ENCODE measurements at places on chromosomes 6 and 20.

DNA sequence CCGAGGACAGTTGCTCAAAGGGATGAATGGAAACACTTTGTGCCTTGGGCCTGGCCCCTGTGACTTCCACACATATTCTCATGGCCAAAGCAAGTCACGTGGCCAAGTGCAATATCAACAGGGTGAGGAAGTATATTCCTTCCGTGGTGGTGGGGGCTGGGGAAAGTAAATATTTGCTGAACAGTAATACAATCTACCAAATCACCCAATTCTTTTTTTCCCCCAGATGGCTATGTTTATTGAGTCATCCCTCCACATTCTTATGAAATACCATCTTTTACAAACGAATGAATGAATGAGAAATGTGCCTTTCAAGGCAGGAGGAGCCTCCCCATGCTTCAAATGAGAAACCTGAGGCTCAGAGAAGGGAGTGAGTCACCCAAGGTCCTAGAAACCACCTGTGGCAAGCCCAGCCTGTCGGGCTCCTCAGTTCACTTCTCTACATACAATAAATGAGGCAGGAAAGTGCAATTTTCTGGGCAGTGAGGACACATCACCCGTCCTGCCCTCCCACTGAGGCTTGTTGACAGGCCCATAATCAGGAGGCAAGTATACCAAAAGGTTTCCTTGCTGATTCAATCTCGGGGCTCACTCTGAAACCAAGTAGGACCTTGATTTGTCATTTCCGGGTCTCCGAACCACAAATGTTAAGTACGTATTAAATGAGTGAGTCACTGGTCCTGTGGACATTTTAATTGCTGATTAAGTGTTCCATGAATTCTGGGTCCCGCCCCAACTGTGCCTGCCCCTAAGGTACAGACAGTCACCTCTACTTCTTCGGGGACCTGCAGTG is 25.3 kb upstream of the TOP1 start:
- H3K4me1 ChIP-seq = peaks cover 52% of the 10 kb centered on the region
- peak overlapping the region; percentile 96 for H3K27ac ChIP-seq
- DNase-seq = peak; percentile 74
- peaks cover 7% of the 10 kb centered on the region for H3K36me3 ChIP-seq

DNA sequence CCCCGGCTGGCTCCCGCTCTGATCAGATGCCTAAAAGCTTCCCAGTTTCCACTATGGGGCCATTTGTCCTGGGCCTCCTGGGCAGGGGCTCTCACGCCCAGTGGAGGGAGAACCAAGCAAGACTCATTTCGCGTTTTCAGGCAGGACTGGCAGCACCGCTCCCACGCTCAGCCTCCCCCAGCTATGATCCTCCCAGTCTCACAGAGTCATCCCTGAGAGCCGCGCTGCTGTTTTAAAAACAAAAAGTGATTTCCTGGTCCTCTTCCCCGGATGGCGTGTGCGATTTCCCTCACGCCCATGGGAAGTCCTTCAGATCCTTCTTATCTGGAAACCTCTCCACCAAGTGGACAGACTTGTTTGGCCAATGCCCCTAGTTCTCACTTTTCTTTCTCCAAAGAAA is at the start of gene ADGRF5:
Gene ADGRF5, minus strand, starts transcription at position 208 of the 400 bp plus-strand sequence. CDS start 15,176 bp downstream, outside the sequence.
- no peaks in the 10 kb centered on the region for H3K27me3 ChIP-seq
- no peak for DNase-seq
- no peak within 1 kb of the TSS for H3K27ac ChIP-seq
- H3K36me3 ChIP-seq = no peaks in the 10 kb centered on the region

DNA sequence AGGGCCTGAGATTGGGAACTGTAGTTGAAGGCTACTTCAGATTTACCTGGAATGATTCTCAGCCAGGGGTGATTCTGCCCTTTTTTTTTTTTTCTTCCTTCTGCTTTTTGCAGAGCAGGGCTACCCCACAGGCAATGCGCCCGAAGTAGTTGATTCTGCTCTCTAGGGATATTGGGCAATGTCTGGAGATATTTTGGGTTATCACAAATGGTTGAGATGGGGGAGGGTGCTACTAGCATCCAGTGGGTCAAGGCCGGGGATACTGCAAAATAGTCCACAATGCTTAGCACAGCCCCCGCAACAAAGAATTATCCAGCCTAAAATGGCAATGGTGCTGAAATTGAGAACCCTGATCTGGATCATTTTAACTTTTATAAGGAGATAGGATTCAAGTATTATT is 71.2 kb upstream of the ZMYND8 start:
- no peaks in the 10 kb centered on the region for H3K4me1 ChIP-seq
- no peak overlapping the region for H3K4me3 ChIP-seq
- no peak overlapping the region for H3K27ac ChIP-seq
- H3K36me3 ChIP-seq = peaks cover 12% of the 10 kb centered on the region

GRCh38 chr6:105263685-105264610 is 84.1 kb upstream of the POPDC3 start:
- H3K36me3 ChIP-seq = no peaks in the 10 kb centered on the region
- no peak overlapping the region for H3K27ac ChIP-seq

- no peak overlapping the region for H3K27ac ChIP-seq
- no peak overlapping the region for H3K4me3 ChIP-seq
- peaks cover 18% of the 10 kb centered on the region for H3K36me3 ChIP-seq
- peaks cover 10% of the 10 kb centered on the region for H3K4me1 ChIP-seq
Observed at GRCh38 chr6:106214531-106214930, 111.0 kb downstream of the ATG5 start.

- no peak for DNase-seq
- H3K4me1 ChIP-seq = no peaks in the 10 kb centered on the region
- H3K4me3 ChIP-seq = no peak overlapping the region
- H3K27me3 ChIP-seq = no peaks in the 10 kb centered on the region
- no peaks in the 10 kb centered on the region for H3K36me3 ChIP-seq
Observed at GRCh38 chr20:53517146-53517545, 76.5 kb downstream of the ZNF217 start.

DNA sequence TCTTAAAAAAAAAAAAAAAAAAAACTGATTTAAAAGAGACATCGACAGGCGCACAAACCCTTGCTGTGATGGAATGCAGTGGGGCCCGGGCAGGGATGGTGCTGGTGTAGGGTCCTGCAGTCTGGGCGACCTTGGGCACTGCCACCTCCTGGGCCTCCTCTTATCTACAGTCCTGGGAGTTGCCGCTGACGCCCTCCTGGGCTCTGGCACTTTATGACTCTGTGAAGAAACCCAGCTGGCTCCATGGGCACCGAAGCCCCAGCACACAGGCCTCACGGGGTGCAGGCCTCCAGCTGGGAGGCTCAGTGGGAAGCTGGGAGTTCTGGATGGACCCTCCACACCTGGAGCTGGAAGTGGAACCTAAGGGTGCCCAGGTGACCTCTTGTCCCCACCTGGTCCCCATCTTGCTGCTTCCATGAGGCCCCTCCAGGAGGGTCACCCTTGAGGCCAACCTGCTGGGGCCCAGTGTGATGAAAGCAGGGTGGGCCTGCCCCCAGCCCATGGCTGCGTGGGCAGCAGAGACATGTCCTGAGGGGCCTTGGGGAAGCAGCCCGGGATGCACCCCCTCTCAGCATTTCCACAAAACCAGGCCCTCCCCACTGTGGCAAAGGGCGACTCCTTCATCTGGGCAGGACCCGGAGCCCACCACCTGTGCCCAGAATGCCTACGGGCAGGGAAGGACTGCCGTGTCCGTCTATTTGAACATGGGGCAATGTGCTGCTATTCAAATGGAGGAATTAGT is 104.9 kb downstream of the ASXL1 start:
- no peaks in the 10 kb centered on the region for H3K36me3 ChIP-seq
- no peak overlapping the region for H3K4me3 ChIP-seq
- H3K27me3 ChIP-seq = no peaks in the 10 kb centered on the region
- H3K4me1 ChIP-seq = no peaks in the 10 kb centered on the region
- no peak for DNase-seq

- no peak for DNase-seq
- H3K4me3 ChIP-seq = no peak overlapping the region
- H3K27ac ChIP-seq = no peak overlapping the region
- peaks cover 46% of the 10 kb centered on the region for H3K27me3 ChIP-seq
Observed at GRCh38 chr6:33857932-33858475, 54.2 kb upstream of the MLN start.

DNA sequence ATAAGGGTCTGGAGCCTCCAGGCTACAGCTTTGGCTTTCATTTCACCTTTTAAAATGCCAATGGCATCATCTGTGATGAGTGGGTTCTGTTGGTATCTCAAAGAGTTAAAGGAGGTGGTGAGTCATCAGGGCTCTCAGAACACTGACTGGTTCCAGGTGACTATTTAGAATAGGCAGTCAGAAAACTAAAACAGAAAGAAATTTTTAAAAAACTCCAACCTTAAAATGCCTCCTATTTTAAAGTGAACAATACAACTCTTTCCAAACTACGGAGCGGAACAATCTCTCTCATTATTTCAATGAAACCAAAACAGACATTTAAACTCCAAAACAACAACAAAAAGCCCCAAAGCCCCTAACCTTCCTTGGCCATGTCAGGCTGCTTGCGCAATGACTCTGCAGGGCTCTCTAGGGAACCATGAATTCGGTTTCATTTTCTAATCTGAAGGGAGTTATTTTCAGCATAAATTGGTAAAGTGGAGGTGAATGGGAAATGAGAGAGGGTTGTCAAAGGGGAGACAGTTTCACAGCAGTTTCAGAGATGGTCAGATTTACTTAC is 194.9 kb downstream of the KIF6 start:
- no peak overlapping the region for H3K4me3 ChIP-seq
- no peak for DNase-seq
- peaks cover 4% of the 10 kb centered on the region for H3K4me1 ChIP-seq
- peaks cover 3% of the 10 kb centered on the region for H3K27me3 ChIP-seq
- H3K27ac ChIP-seq = no peak overlapping the region

GRCh38 chr6:157323966-157324300 is 614 bp upstream of the TMEM242 start:
- H3K4me3 ChIP-seq = peak overlapping the region; percentile 98
- H3K27me3 ChIP-seq = peaks cover 23% of the 10 kb centered on the region
- peaks cover 36% of the 10 kb centered on the region for H3K4me1 ChIP-seq
- DNase-seq = peak; percentile 53
- H3K36me3 ChIP-seq = peaks cover 8% of the 10 kb centered on the region
- H3K27ac ChIP-seq = peak overlapping the region; percentile 94

GRCh38 chr20:31637660-31638059 is at the start of gene COX4I2:
TSS of gene COX4I2 (plus strand) at chr20:31637912. CDS start at chr20:31639018, 1,106 bp downstream.
- H3K27me3 ChIP-seq = peaks cover 23% of the 10 kb centered on the region
- no peak within 1 kb of the TSS for H3K4me3 ChIP-seq
- DNase-seq = no peak
- H3K27ac ChIP-seq = no peak within 1 kb of the TSS

GRCh38 chr6:149332602-149333265 is 15.2 kb downstream of the TAB2 start:
- H3K27ac ChIP-seq = peak overlapping the region; percentile 7
- no peak for DNase-seq
- H3K36me3 ChIP-seq = peaks cover 41% of the 10 kb centered on the region
- H3K4me3 ChIP-seq = no peak overlapping the region

DNA sequence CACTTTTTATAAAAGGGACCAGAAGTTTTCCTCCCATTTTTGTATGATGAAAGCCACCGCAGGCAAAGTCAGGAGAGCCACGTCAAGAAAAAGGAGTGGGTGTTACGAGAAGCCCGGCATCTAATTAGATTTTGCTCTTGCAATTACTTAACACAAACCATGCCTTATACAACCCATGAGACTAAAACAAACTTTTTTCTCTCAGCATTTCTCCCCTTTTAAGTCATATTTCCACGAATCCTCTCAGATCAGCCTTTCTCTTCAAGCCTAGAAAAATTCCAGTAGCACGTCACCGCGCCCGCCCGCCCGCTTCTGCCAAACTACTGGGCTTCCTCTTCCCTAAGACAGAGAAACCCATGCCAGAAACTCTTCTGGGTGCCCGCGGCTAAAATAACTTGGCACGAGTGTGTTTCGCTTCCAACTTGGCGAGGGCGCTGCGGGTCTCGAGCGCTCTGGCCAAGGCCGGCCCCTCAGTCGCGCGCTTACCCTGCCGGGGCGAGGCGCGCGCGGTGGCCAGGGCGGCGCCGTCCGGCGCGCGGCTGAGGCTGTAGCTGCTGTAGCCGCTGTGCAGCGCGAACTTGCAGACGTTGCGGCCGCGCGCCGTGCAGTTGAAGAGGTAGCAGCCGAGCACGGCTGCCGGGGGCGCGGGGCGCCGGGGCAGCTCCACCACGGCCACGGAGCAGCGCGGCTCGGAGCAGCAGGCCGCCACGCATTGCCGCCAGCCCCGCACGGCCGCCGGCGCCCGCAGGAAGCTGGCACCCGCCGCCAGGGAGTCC is 1.0 kb downstream of the LRP11 start:
- peaks cover 11% of the 10 kb centered on the region for H3K4me1 ChIP-seq
- no peaks in the 10 kb centered on the region for H3K36me3 ChIP-seq
- DNase-seq = peak; percentile 30

GRCh38 chr20:49542514-49542991 is 25.4 kb downstream of the PTGIS start:
- H3K4me3 ChIP-seq = no peak overlapping the region
- peak overlapping the region; percentile 91 for H3K27ac ChIP-seq
- peaks cover 35% of the 10 kb centered on the region for H3K36me3 ChIP-seq

- H3K27ac ChIP-seq = peak overlapping the region; percentile 100
- no peaks in the 10 kb centered on the region for H3K27me3 ChIP-seq
- H3K36me3 ChIP-seq = peaks cover 44% of the 10 kb centered on the region
- peaks cover 43% of the 10 kb centered on the region for H3K4me1 ChIP-seq
Observed at GRCh38 chr6:24775520-24776058, 852 bp downstream of the GMNN start.

GRCh38 chr20:38055294-38055693 is 21.7 kb downstream of the RPRD1B start:
- H3K27me3 ChIP-seq = no peaks in the 10 kb centered on the region
- no peak overlapping the region for H3K4me3 ChIP-seq

GRCh38 chr20:3166338-3166912 is 6.8 kb upstream of the FASTKD5 start:
- H3K4me1 ChIP-seq = no peaks in the 10 kb centered on the region
- H3K36me3 ChIP-seq = no peaks in the 10 kb centered on the region
- H3K27ac ChIP-seq = no peak overlapping the region
- H3K27me3 ChIP-seq = peaks cover 25% of the 10 kb centered on the region
- DNase-seq = no peak

- H3K27me3 ChIP-seq = no peaks in the 10 kb centered on the region
- H3K27ac ChIP-seq = no peak overlapping the region
- no peak overlapping the region for H3K4me3 ChIP-seq
- no peaks in the 10 kb centered on the region for H3K36me3 ChIP-seq
Observed at GRCh38 chr6:77021232-77021631, 442.1 kb downstream of the HTR1B start.

GRCh38 chr20:61649105-61649859 is 397.2 kb downstream of the CDH4 start:
- no peaks in the 10 kb centered on the region for H3K36me3 ChIP-seq
- no peak overlapping the region for H3K27ac ChIP-seq
- no peak for DNase-seq
- no peaks in the 10 kb centered on the region for H3K4me1 ChIP-seq
- no peak overlapping the region for H3K4me3 ChIP-seq

DNA sequence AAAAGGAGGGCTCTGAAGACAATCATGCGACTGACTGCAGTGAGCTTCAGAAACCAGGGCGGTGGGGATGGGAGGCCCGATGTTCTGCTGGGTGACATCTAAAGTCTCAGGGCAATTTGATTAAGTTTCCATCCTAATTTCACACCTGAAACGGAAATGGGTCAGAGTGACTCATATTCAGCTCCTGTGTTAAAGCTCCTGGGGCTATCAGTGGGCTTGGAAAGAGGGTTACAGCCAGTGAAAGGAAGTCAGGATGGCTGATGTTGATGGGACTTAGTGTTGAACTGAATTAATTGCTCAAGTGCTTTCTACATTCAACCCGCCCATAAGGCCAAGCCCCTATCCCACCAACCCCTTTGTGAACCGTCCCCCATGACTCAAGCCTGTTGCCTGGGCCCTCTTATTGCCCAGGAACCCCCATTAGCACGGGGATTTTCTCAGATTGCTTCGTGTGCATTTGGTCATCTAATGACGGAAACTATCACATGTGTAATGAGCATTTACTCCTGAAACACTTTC is 47.1 kb upstream of the TBC1D7 start:
- no peaks in the 10 kb centered on the region for H3K27me3 ChIP-seq
- peaks cover 20% of the 10 kb centered on the region for H3K4me1 ChIP-seq
- peak; percentile 50 for DNase-seq
- H3K36me3 ChIP-seq = peaks cover 5% of the 10 kb centered on the region
- H3K27ac ChIP-seq = peak overlapping the region; percentile 28

Measured in activated CD8-positive, alpha-beta T cell treated with anti-CD3 and anti-CD28 coated beads, Interleukin-2, amount 10 ng/mL, durations not matched to agents 7 days and 5 days (primary cell).